ENCODE measurements at places on chromosomes 4 and X.

DNA sequence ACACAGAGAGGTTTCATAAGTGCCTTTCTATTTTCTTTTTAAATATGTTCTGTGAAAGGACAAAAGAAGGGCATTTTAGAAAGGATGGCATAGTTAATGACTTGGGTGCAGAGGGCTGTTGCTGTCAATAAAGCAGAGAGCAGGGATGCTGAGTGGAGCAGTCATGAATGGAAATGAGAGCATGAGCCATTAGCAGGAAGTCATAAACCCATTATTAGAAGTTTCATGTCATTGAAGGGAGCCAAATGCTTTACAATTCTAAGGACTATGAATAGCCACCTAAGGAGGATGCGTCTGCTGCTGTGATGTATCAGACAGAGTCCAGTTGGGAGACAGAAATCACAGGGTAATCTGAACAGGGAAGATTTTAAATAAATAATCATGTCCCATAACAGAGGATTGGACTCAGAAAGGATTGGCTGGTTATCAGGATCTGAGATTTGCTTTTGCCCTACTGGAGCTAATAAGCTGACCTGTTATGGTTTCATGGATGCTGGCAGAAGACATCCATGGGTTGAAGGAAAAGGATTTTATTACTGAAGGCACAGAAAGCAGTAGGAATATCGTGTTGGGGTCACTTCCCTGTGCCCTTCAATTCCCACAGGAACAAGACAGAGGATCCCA lies 47.5 kb upstream of the WDR19 start:
- no peak for DNase-seq

DNA sequence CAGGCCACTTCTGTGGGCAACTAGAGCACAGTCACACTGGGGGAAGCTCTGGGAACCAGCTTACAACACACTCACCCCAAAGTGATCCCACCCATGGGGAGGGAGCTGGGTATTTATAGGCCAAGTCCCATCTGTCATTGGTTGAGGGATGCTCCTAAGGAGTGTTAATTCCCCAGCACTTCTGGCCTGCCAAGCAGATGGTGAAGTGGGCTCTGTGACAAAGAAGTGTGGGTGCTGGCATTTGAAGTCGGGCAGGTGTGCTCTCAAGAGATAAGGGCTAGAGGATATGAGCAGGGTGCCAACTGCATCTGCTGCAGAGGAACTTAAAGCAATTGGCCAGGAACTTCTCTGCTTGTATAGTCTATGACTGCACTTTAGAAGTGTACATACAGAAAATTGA lies 30.9 kb downstream of the PTCHD1 start:
- DNase-seq = no peak

DNA sequence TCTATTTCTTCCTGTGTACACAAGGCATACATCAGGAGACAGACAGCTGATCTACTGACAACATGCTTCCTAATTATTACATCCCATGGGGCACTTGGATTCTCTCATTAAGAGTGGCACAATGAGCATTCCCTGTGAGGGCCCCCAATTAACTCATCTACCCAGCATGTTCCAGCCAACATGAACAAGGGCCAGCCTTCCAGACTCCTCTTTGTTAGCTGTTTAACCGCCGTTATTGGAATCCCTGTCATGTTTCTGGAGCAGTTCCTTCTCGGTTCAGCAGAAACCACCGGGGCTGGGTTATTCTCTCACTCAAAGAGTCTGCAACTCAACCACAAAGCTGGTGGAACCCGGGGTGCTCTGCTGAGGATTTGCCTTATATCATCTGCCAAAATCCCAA lies 9.9 kb upstream of the GPM6B start:
- DNase-seq = no peak

GRCh38 chr4:149158817-149159216 lies 656.8 kb downstream of the IQCM start:
- DNase-seq = no peak

DNA sequence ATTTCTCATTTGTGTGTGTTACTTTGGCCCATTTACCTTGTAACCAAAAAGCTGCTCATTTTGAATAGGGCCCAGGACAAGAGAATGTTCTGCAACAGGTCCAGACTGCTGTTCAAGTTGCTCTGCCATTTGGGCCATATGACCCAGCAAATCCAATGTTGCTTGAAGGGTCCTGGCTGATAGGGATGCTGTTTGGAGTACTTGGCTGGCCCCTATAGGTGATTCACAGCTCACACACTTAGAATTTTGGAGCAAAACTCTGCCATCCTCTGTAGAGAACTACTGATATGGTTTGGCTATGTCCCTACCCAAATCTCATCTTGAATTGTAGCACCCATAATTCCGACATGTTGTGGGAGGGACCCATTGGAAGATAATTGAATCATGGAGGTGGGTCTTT lies 131.5 kb downstream of the AASDH start:
- no peak for DNase-seq

DNA sequence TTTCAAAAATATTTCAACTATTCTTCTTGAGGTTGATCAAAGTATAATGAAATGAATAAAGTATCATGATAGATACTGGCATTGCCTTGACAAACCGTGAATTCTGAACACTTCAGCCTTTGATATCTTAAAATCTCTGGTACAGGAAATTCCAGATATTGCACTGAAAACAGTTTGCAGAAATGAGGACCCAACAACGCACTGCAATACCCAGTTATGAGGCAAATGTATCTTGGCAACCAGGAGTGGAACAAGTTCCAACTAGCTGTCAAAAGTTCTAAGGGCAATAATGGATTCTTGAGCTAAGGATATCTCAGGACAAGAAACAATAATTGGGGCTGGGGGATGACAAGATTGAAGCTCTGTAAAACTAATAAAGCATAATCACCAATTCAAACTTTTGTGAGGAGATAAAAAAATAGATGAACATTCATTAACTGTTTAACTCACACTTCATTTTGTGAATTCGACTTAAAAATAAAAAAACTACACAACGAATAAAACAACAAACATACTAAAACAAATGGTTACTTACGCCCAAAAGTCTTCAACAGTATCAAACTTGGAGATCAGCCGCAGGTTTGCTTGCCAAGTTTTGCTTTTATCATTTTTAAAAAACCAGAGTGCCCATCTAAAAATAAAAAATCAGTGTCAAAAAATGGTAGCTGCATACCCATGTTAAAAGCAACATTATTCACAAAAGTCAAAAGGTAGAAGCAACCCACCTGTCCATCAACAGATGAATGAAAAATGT lies 38.1 kb downstream of the EIF4E start:
- no peak for DNase-seq

DNA sequence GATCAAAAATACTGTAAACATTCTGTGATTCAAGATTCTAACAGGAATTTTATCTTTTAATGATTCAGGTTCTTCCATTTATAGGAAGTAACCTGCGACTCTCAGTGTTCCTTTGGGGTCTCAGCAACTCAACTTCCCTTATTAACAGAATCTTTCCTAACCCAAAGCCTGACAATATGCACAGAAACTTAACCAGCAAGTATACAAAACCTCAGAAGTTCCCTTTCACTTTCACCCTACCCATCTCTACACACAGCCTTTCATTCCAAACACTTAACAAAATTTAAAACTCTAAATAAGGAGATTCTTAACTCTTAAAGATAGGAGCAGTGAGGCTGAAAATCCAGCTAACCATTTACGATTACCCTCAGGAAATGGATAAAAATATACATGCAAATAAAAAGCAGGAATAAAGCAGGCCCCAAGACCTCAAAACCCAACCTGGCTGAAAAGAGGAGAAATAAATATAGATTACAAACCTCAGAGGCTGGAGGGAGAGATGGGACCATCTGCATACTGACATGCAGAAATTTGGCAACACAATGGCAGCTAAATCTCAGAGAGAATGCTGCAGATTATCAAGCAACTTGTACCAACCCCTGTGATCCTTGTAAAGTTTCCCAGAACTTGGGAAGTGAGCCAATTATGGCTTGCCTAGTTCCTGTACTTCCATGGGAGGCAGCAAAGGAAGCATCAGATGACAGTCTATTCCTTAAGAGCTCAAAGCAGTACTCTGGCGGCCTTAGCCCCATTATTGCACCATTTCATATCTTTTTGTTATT lies 101.0 kb downstream of the ATP11C start:
- no peak for DNase-seq
